ENCODE measurements at places on chromosomes 11 and 22. TPM values are rescaled to one million over a fixed set of nuclear protein-coding genes. Genes with fewer than 3 reads are reported as not detected.

The MS4A7 gene
- not detected for total RNA-seq

The OR1S2 gene
- not detected for total RNA-seq

The SGSM1 gene
- total RNA-seq: 0.25 TPM

The MS4A12 gene
- total RNA-seq: not detected

The NNMT gene
- not detected for total RNA-seq

The TMEM191B gene
- total RNA-seq: 14.3 TPM

The GUCY1A2 gene
- total RNA-seq: 1.1 TPM

The PICK1 gene
- 57.8 TPM for total RNA-seq

The OTOG gene
- total RNA-seq: 0.15 TPM

The SHISA8 gene
- not detected for total RNA-seq

The P2RX6 gene
- total RNA-seq: 11.8 TPM

The IFITM1 gene
- 47.2 TPM for total RNA-seq

The RPLP2 gene
- total RNA-seq: 523 TPM

The OR2AG1 gene
- total RNA-seq: not detected

The SYT7 gene
- 12.1 TPM for total RNA-seq

The SLC25A45 gene
- 4.8 TPM for total RNA-seq

The OR8D1 gene
- total RNA-seq: not detected

The CPT1A gene
- total RNA-seq: 10.9 TPM

The CHRM1 gene
- 1.3 TPM for total RNA-seq

The SPON1 gene
- total RNA-seq: 13.3 TPM

The OR51E1 gene
- total RNA-seq: not detected

The C11orf42 gene
- not detected for total RNA-seq

The VPREB1 gene
- not detected for total RNA-seq

The NXPE4 gene
- total RNA-seq: not detected

The UVRAG gene
- 34.0 TPM for total RNA-seq

The TBX10 gene
- not detected for total RNA-seq

The GRK3 gene
- total RNA-seq: 10.5 TPM

The ANO1 gene
- total RNA-seq: 0.86 TPM

The OR4A47 gene
- not detected for total RNA-seq

The LINC01488 gene
- 1.6 TPM for total RNA-seq

The PTS gene
- 28.1 TPM for total RNA-seq

The OR52A1 gene
- total RNA-seq: not detected

The GLYATL1 gene
- total RNA-seq: 1.3 TPM

The UPK3A gene
- not detected for total RNA-seq

The TMEM126B gene
- 39.5 TPM for total RNA-seq

The CTNND1 gene
- 153 TPM for total RNA-seq

The DKK3 gene
- total RNA-seq: 309 TPM

Measured in cardiac muscle cell (in vitro differentiated cells and primary cell).